PC-9 (cell line): ENCODE measurements at places on chromosomes 12 and 14.

DNA sequence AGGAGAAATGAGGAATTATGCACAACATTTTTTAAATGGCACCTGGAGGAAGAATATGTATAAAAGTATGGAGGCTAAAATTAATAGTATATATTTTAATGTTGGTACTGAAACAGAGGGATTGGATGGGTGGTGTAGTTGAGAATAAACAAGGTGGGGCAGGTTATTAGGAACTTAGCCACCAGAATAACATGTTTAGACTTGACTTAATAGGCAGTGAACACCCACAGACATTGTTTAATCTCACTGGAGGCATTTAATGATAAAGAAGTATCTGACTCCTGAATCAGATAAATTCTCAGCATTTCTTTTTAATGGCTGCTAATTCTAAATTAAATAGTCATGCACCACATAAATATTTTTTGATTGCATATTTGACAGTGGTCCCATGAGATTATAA lies 139.7 kb downstream of the CNTN1 start:
- no peak overlapping the region for H3K27ac ChIP-seq
- no peaks in the 10 kb centered on the region for H3K36me3 ChIP-seq
- peaks cover 13% of the 10 kb centered on the region for H3K4me1 ChIP-seq

- H3K4me3 ChIP-seq, result no peak overlapping the region
- no peak overlapping the region for H3K27ac ChIP-seq
- no peaks in the 10 kb centered on the region for H3K27me3 ChIP-seq
- no peaks in the 10 kb centered on the region for H3K4me1 ChIP-seq
- DNase-seq, result no peak
- H3K36me3 ChIP-seq, result no peaks in the 10 kb centered on the region
Observed at GRCh38 chr12:45658020-45658419, 71.5 kb upstream of the ARID2 start.

DNA sequence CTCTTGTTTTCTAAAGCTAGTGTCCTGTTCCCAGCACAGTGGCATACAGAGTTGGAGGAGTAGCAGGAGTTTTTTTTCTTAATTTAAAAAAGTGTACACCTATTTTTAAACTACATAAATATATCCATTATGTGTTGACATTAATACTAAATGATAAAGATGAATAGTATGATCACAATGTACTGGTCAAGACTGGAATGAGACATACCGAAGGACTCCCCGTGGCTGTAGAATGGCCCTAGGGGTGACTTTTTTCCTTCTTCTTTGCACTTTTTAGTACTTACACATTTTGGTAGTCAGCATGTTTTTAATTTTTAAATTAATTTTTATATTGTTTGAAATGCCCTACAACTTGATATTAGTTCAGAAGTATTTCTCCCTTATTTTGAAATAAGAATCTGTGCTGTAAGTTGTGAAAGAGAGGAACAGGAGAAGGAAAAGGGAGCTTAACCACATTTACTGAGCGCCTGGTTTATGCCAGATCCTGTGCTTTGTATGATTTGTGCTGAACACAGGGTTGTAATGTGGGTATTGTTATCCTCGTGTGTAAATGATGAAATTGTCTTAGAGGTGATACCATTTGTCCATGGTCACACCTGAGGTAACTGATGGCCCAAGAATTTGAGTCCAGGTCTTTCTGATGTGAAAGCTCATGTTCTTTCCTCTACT lies 136.5 kb downstream of the TGFB3 start:
- no peak overlapping the region for H3K27ac ChIP-seq
- no peaks in the 10 kb centered on the region for H3K27me3 ChIP-seq
- no peak for DNase-seq
- H3K4me1 ChIP-seq, result peaks cover 11% of the 10 kb centered on the region; the same call in 1 of the 2 replicates
- no peaks in the 10 kb centered on the region for H3K36me3 ChIP-seq
- no peak overlapping the region for H3K4me3 ChIP-seq

- H3K4me1 ChIP-seq, result peaks cover 14% of the 10 kb centered on the region
- DNase-seq, result no peak
- peaks cover 51% of the 10 kb centered on the region for H3K36me3 ChIP-seq
- H3K27me3 ChIP-seq, result no peaks in the 10 kb centered on the region
- no peak overlapping the region for H3K4me3 ChIP-seq
Observed at GRCh38 chr12:53186745-53187144, 6.0 kb upstream of the CSAD start.

GRCh38 chr14:67963960-67964812 lies 144.6 kb downstream of the RAD51B start:
- peak overlapping the region; percentile 77 for H3K27ac ChIP-seq
- no peaks in the 10 kb centered on the region for H3K36me3 ChIP-seq
- peaks cover 38% of the 10 kb centered on the region for H3K4me1 ChIP-seq
- peak; percentile 95 for DNase-seq
- peak overlapping the region; percentile 34; the same call in 1 of the 2 replicates for H3K4me3 ChIP-seq

GRCh38 chr12:12823300-12823699 lies 10.2 kb downstream of the DDX47 start:
- H3K36me3 ChIP-seq, result peaks cover 86% of the 10 kb centered on the region
- no peaks in the 10 kb centered on the region for H3K27me3 ChIP-seq
- peak; percentile 97 for DNase-seq
- H3K27ac ChIP-seq, result peak overlapping the region; percentile 94
- peaks cover 70% of the 10 kb centered on the region for H3K4me1 ChIP-seq

- no peak overlapping the region for H3K27ac ChIP-seq
- no peaks in the 10 kb centered on the region for H3K4me1 ChIP-seq
- H3K36me3 ChIP-seq, result no peaks in the 10 kb centered on the region
- H3K27me3 ChIP-seq, result no peaks in the 10 kb centered on the region
- DNase-seq, result no peak
Observed at GRCh38 chr12:102182635-102183034, 15.0 kb downstream of the PMCH start.

DNA sequence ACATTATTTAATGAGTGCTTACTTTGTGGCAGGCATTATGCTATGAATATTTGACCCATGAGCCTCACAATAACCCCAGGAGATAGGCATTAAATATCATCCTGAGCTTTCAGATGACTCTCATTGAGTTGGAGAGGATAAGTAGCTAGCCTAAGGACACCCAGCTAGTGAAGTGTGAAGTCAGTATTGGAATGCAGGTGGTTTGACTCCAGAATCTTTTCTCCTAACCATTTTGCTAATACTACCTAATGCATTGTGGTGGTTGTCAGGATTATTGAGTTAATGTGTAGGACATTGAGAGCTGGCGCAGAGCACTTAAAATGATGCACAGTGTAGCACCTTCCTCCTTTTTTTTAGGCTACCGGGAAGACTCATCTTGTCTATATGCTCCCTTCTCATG lies 3.8 kb upstream of the CDKL1 start:
- H3K4me3 ChIP-seq, result no peak overlapping the region
- no peaks in the 10 kb centered on the region for H3K36me3 ChIP-seq

- DNase-seq, result peak; percentile 84
- H3K27me3 ChIP-seq, result no peaks in the 10 kb centered on the region
- no peaks in the 10 kb centered on the region for H3K36me3 ChIP-seq
- peak overlapping the region; percentile 95 for H3K4me3 ChIP-seq
- H3K4me1 ChIP-seq, result peaks cover 19% of the 10 kb centered on the region
Observed at GRCh38 chr12:53053218-53054111, 3.6 kb downstream of the TNS2 start.

- no peak overlapping the region for H3K27ac ChIP-seq
- no peaks in the 10 kb centered on the region for H3K27me3 ChIP-seq
- no peak for DNase-seq
Observed at GRCh38 chr12:108846290-108846701, 11.1 kb downstream of the SSH1 start.

DNA sequence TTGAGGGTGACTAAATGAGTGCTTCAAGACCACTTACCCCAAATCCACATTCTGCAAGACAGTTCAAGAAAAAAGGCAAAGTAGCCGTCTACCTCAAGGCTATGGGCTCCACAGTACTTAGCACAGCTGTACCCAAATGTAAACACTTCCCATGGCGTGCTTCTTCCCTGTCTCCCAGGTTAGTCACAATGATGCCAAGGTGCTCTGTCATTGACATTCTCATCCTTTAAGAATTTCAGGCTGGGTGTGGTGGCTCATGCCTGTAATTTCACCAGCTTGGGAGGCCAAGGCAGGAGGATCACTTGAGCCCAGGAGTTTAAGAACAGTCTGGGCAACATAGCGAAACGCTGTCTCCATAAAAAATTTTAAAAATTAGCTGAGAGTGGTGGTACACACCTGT lies 51.2 kb upstream of the CERS5 start:
- H3K4me3 ChIP-seq, result no peak overlapping the region
- peaks cover 2% of the 10 kb centered on the region; the same call in 1 of the 2 replicates for H3K36me3 ChIP-seq
- peak overlapping the region; percentile 93 for H3K27ac ChIP-seq
- no peaks in the 10 kb centered on the region for H3K27me3 ChIP-seq
- peak; percentile 61 for DNase-seq

DNA sequence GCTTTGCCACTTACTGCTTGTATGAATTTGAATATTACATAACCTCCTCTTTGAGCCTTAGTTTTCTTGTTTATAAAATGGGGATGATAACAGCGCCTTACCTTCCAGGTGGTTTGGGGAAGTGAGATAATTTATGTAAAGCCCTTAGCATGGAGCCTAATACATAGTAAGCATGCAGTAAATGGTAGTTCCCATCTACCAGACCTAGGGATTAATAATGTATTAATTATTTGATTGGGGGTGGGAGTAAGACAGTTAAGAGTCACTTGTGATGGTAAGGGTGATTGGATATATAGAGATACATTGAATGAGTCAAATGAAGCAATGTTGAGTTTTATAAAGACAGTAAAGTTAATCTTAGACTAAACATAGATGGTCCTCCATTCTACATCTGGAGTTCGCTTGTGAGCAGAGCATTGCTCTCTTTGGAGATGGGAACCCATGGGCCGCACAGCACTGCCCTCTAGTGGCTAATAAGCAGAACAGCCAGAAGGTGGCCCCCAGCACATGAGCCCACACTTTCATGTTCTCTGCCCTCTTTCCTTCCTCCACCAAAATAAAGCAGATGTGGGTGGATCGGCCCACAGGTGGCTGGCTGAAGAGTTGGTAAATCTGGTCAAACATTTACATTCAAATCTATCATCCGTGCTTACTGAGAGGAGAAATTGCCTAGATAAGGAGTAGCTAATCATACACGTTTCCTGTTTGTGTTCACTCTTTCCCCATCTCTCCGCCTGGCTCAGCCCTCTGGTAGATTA lies 26.5 kb upstream of the TAMALIN start:
- DNase-seq, result no peak
- H3K27me3 ChIP-seq, result no peaks in the 10 kb centered on the region
- no peak overlapping the region for H3K4me3 ChIP-seq
- H3K4me1 ChIP-seq, result no peaks in the 10 kb centered on the region
- no peak overlapping the region for H3K27ac ChIP-seq

DNA sequence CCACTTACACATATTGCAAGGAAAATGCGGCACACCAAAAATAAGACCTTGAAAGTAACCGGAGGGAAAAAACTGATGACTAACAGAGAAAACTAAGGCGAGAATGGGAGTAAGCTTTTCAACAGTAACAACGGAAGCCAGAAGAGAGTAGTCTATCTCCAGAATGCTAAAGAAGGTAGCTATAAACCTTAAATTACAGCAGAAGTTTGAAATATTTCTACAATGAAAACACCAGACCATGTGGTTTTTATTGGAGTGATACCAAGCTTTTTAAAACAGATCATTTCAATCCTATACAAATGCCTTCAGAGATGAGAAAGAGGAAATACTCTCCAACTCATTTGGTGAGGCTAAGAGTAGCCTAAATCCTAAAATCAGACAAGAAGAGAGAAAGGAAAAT lies 209.5 kb downstream of the ANO6 start:
- no peaks in the 10 kb centered on the region for H3K4me1 ChIP-seq
- no peak overlapping the region for H3K4me3 ChIP-seq
- no peak overlapping the region for H3K27ac ChIP-seq
- DNase-seq, result no peak

- H3K4me3 ChIP-seq, result no peak overlapping the region
- no peaks in the 10 kb centered on the region for H3K4me1 ChIP-seq
- H3K27me3 ChIP-seq, result peaks cover 89% of the 10 kb centered on the region
- no peaks in the 10 kb centered on the region for H3K36me3 ChIP-seq
- H3K27ac ChIP-seq, result no peak overlapping the region
Observed at GRCh38 chr12:211639-212414, 2.1 kb downstream of the SLC6A12 start.

DNA sequence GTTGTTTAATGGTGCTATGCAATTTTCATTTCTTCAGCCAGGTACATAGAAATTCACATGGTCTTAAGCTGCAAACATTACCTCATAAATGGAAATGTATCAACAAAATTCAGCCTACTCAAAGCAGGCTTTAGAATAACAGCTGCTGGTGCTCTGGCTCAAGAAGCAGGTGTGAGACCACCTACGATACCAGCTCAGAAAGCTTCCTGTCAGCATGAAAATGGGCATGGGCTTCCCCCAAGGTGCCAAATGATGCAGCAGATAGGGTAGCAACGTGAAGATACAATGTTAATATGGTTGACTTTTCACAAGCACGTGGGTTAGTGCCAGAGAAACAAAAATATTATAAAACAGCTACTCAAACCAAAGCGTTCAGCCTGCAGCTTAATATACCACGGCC lies 343.4 kb upstream of the PRICKLE1 start:
- H3K4me3 ChIP-seq, result no peak overlapping the region
- H3K36me3 ChIP-seq, result no peaks in the 10 kb centered on the region
- no peak overlapping the region for H3K27ac ChIP-seq

GRCh38 chr12:110180591-110181005 lies 56.4 kb downstream of the IFT81 start:
- H3K4me1 ChIP-seq, result no peaks in the 10 kb centered on the region
- no peaks in the 10 kb centered on the region for H3K27me3 ChIP-seq
- H3K27ac ChIP-seq, result no peak overlapping the region
- no peak overlapping the region for H3K4me3 ChIP-seq
- no peak for DNase-seq

GRCh38 chr12:89470741-89471509 lies 53.7 kb downstream of the GALNT4 start:
- H3K4me3 ChIP-seq, result no peak overlapping the region
- DNase-seq, result no peak
- no peaks in the 10 kb centered on the region for H3K36me3 ChIP-seq
- H3K4me1 ChIP-seq, result 0 out of 2 replicates have a peak, but pooled peaks cover 6% of the 10 kb centered on the region

GRCh38 chr14:79011920-79012204 lies 841.7 kb downstream of the NRXN3 start:
- peak overlapping the region; percentile 86 for H3K27ac ChIP-seq
- peaks cover 38% of the 10 kb centered on the region for H3K4me1 ChIP-seq
- no peaks in the 10 kb centered on the region for H3K36me3 ChIP-seq
- no peak for DNase-seq
- no peaks in the 10 kb centered on the region for H3K27me3 ChIP-seq
